Sigmoid colon (tissue), 7 donors: ENCODE measurements at places on chromosomes 3 and 15.
A peak's percentile ranks its signal among the peaks of the same experiment; 100 is the strongest.

- no peaks in the 10 kb centered on the region for H3K27me3 ChIP-seq
- H3K27ac ChIP-seq, result no peak overlapping the region
- no peaks in the 10 kb centered on the region for H3K4me1 ChIP-seq
- no peak for DNase-seq
These were observed 377.5 kb downstream of the EDEM1 start for GRCh38 chr3:5565026-5565425.

- no peaks in the 10 kb centered on the region for H3K36me3 ChIP-seq
- no peaks in the 10 kb centered on the region for H3K4me1 ChIP-seq
- H3K27me3 ChIP-seq, result no peaks in the 10 kb centered on the region
- H3K27ac ChIP-seq, result no peak overlapping the region
These were observed 669.6 kb upstream of the DPPA4 start for GRCh38 chr3:110006913-110007312.

DNA sequence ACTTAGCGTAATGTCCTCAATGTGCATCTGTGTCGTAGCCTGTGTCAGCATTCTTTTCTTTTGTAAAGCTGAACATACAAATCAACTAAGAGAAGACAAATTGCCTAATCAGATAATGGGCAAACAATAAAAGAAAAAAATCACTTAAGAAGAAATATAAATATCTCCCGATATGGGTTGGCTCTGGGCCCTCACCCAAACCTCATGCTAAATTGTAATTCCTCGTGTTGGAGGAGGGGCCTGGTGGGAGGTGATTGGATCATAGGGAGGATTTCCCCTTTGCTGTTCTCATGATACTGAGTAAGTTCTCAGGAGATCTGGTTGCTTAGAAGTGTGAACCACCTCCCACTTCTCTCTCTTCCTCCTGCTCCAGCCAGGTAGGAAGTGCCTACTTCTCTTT is 285.0 kb upstream of the LYSMD4 start:
- DNase-seq, result no peak
- no peaks in the 10 kb centered on the region for H3K36me3 ChIP-seq
- no peak overlapping the region for H3K27ac ChIP-seq
- H3K4me1 ChIP-seq, result no peaks in the 10 kb centered on the region

DNA sequence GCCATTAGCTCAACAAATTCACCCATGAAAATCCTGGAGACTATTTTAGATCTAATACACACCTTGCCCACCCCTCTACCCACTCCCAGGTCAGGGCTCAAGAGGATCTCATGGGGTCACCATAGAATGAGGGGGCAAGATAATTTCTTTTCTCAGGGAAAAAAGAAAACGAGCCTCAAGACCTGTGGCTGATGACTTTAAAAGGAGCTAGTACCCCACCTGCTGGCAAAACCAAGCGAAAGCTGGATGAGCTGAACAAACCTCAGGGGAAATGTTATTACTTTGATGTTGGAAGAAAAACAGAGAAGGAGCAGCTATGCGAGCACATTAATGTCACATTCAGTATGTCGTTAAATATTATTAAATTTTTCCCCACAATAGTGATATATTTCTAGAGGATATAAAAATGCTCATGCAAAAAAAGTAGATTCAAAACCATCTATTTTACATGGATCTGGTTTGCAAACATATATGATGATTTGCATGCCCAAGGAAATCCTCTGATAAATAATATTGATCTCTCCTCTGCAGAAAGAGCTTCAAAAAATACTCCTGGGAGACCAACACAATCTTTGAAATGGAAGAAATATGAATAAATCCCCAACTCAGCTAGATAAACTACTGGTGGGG is 37.7 kb downstream of the PLD1 start:
- peak; percentile 68 for DNase-seq
- peaks cover 17% of the 10 kb centered on the region for H3K4me1 ChIP-seq
- H3K27me3 ChIP-seq, result no peaks in the 10 kb centered on the region
- no peak overlapping the region for H3K27ac ChIP-seq

GRCh38 chr15:52256930-52257733 is 38.5 kb downstream of the MYO5C start:
- no peak overlapping the region for H3K27ac ChIP-seq
- H3K4me1 ChIP-seq, result peaks cover 9% of the 10 kb centered on the region
- no peak for DNase-seq
- H3K4me3 ChIP-seq, result no peak overlapping the region
- H3K36me3 ChIP-seq, result no peaks in the 10 kb centered on the region

- H3K36me3 ChIP-seq, result no peaks in the 10 kb centered on the region
- H3K4me1 ChIP-seq, result no peaks in the 10 kb centered on the region
- DNase-seq, result peak; percentile 85
- H3K27ac ChIP-seq, result peak overlapping the region; percentile 32
- H3K4me3 ChIP-seq, result no peak overlapping the region
- no peaks in the 10 kb centered on the region for H3K27me3 ChIP-seq
These were observed 33.4 kb upstream of the RAD18 start for GRCh38 chr3:8996681-8997121.

- no peaks in the 10 kb centered on the region for H3K36me3 ChIP-seq
- H3K27me3 ChIP-seq, result no peaks in the 10 kb centered on the region
- H3K4me1 ChIP-seq, result no peaks in the 10 kb centered on the region
These were observed 10.2 kb downstream of the KBTBD13 start for GRCh38 chr15:65086680-65087111.

GRCh38 chr15:65414841-65415621 is 7.7 kb downstream of the IGDCC4 start:
- H3K27me3 ChIP-seq, result peaks cover 8% of the 10 kb centered on the region
- H3K4me3 ChIP-seq, result no peak overlapping the region
- no peak for DNase-seq
- peaks cover 8% of the 10 kb centered on the region for H3K4me1 ChIP-seq
- no peaks in the 10 kb centered on the region for H3K36me3 ChIP-seq
- peak overlapping the region; percentile 4 for H3K27ac ChIP-seq

- no peaks in the 10 kb centered on the region for H3K36me3 ChIP-seq
- H3K4me3 ChIP-seq, result no peak overlapping the region
- H3K27ac ChIP-seq, result no peak overlapping the region
- no peaks in the 10 kb centered on the region for H3K27me3 ChIP-seq
These were observed 95.4 kb downstream of the TBC1D2B start for GRCh38 chr15:77982127-77982490.

DNA sequence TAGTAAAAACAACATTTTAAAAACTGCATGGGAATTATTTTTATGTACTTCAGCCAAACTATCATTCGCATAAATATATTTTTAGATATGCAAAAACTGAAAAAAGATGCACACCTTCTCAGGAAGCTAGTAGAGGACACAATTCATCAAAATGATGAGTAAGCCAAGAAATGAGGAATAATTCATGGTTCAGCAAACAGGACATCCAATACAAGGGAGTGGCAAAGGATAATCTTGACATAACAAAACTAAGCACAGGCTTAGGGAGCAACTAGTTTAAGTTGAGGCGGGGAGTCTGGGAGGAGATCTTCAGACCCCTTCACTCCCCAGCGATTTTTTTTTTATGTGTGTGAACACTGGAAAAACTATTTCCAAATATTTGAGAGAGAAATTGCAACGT is 93.7 kb downstream of the ZNF280D start:
- H3K36me3 ChIP-seq, result no peaks in the 10 kb centered on the region
- H3K4me3 ChIP-seq, result no peak overlapping the region
- no peak overlapping the region for H3K27ac ChIP-seq
- peaks cover 9% of the 10 kb centered on the region for H3K4me1 ChIP-seq

DNA sequence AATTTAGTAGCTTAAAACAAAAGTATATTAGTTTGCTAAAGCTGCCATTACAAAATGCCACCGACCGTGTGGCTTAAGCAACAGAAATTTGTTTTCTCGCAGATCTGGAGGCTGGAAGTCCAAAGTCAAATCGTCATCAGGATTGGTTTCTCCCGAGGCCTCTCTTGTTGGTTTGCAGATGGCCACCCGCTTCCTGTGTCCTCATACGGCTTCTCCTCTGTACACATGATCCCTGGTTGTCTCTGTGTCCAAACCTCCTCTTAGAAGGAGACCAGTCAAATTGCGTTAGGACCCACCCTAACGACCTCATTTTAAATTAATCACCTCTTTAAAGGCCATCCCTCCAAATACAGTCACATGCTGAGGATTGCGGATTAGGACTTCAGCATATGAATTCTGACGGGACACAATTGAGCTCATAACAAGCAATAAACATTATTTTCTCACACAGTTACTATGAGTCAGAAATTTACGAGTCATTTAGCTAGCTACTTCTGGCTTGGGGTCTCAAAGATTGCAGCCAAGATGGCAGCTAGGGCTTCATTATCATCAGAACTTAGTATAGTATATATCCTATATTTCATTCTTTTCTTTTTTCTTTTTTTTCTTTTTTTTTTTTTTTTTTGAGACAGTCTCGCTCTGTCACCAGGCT is 58.4 kb downstream of the RPL39L start:
- H3K4me3 ChIP-seq, result no peak overlapping the region
- H3K27me3 ChIP-seq, result no peaks in the 10 kb centered on the region
- no peaks in the 10 kb centered on the region for H3K36me3 ChIP-seq
- no peak for DNase-seq

- H3K27me3 ChIP-seq, result no peaks in the 10 kb centered on the region
- no peaks in the 10 kb centered on the region for H3K36me3 ChIP-seq
- H3K4me1 ChIP-seq, result no peaks in the 10 kb centered on the region
- H3K27ac ChIP-seq, result peak overlapping the region; percentile 55
- DNase-seq, result no peak
These were observed 60.1 kb downstream of the DAPK2 start for GRCh38 chr15:63986185-63986680.
